Activated naive CD4-positive, alpha-beta T cell treated with anti-CD3 and anti-CD28 coated beads for 36 hours (primary cell): ENCODE measurements at places on chromosomes 2 and 18. TPM values are rescaled to one million over a fixed set of nuclear protein-coding genes. Genes with fewer than 3 reads are reported as not detected.

GRCh38 chr2:237297421-237298150 is 116.4 kb downstream of the COL6A3 start:
- no peak for DNase-seq
- no peaks in the 10 kb centered on the region for H3K4me1 ChIP-seq
- H3K27me3 ChIP-seq: peaks cover 9% of the 10 kb centered on the region
- H3K27ac ChIP-seq: no peak overlapping the region
- no peaks in the 10 kb centered on the region for H3K36me3 ChIP-seq

DNA sequence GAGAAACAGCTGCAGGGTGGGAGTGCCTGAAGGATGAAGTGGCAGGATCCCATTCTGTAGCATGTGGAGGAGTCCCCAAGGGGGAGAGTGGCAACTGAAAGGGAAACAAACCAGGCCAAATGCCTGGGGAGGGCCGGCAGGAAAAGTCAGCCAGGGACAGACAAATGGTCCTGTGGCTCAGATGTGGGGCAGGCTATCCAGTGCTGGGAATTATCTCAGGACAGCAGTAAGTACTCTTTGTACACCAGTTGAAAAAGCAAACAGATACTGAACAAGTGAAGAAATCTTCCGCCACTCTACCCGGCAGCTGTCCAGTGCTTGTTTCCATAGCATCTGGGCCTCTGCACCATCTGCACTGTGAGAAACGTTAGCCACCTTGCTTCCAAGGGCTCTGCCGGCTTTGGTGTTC is 408.9 kb downstream of the LRATD1 start:
- H3K36me3 ChIP-seq: no peaks in the 10 kb centered on the region
- DNase-seq: no peak
- H3K4me1 ChIP-seq: peaks cover 9% of the 10 kb centered on the region
- no peak overlapping the region for H3K27ac ChIP-seq
- H3K27me3 ChIP-seq: peaks cover 8% of the 10 kb centered on the region

DNA sequence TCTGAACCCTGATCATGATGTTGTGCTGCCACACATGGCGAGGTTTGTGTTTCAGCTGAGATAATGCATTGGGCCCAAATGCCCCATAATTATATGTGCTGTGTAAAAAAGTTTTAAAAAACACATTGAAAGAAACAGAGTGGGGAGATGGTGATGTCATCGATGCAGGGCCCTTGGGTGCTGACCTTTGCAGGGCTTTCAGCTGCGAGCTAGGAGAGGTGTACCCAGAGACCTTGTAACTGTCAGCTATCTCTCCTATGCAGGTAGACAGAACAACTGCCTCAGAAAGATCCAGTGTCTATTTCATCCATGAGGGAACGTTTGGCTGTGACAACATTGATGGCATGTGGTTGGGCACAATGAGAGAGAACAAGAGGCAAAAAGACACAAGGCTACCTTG is 286.9 kb upstream of the CELF4 start:
- H3K4me3 ChIP-seq: no peak overlapping the region
- H3K27ac ChIP-seq: no peak overlapping the region
- no peaks in the 10 kb centered on the region for H3K4me1 ChIP-seq

GRCh38 chr2:64327510-64328414 is 126.2 kb upstream of the LGALSL start:
- H3K27me3 ChIP-seq: no peaks in the 10 kb centered on the region
- H3K36me3 ChIP-seq: no peaks in the 10 kb centered on the region
- peak overlapping the region; percentile 66 for H3K4me3 ChIP-seq

GRCh38 chr2:98350411-98350810 is 4.2 kb downstream of the CNGA3 start:
- peaks cover 58% of the 10 kb centered on the region for H3K27me3 ChIP-seq
- no peaks in the 10 kb centered on the region for H3K36me3 ChIP-seq
- no peak for DNase-seq

- H3K4me3 ChIP-seq: no peak overlapping the region
- H3K27me3 ChIP-seq: peaks cover 4% of the 10 kb centered on the region
- no peak overlapping the region for H3K27ac ChIP-seq
- H3K4me1 ChIP-seq: peaks cover 5% of the 10 kb centered on the region
Measured at GRCh38 chr2:43642363-43642762, 5.3 kb downstream of the PLEKHH2 start.

DNA sequence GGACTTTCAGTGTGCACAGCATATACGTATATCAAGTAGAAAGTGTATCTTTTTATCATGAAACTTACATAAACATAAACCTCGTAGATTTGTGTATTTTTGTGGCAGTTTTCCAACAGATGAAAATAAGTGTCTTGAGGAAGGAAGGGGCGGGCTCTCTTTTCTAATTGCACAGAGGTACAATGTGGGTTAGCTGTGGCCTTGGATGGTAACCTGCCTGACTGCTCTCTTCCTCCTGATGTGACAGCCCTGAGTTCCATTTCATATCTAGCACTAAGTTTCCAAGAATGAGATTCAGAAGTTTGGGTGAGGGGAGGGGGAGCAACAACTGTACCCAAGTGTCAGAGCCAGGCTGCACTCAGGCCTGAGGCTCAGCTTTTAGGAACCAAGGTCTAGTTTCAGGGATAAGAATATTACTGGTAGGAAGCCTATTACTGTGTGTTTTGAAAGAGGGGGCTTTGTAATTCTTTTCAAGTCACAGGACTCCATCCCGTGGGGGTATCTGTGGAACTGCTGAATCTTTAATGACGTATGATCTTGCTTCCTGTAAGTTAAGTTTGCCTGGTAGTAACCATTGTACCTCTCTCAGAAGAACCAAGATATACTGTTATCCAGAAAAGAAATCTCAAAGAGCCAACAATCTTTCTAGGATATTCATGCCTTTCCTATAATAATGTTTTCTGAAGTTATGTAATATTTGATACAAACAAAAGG is 483.7 kb downstream of the PTPRM start:
- H3K27ac ChIP-seq: no peak overlapping the region
- H3K4me1 ChIP-seq: peaks cover 3% of the 10 kb centered on the region
- H3K4me3 ChIP-seq: no peak overlapping the region
- H3K36me3 ChIP-seq: no peaks in the 10 kb centered on the region

- no peaks in the 10 kb centered on the region for H3K36me3 ChIP-seq
- peaks cover 15% of the 10 kb centered on the region for H3K27me3 ChIP-seq
- H3K4me3 ChIP-seq: no peak overlapping the region
- no peaks in the 10 kb centered on the region for H3K4me1 ChIP-seq
- DNase-seq: no peak
Measured at GRCh38 chr2:130891966-130892365, 55.3 kb downstream of the ARHGEF4 start.

The DAPL1 gene
- not detected for total RNA-seq

The ATP6V1C2 gene
- not detected for total RNA-seq
